Erythroblast (primary cell): ENCODE measurements at places on chromosomes 7 and 10.
A peak's percentile ranks its signal among the peaks of the same experiment; 100 is the strongest.

GRCh38 chr10:80700760-80701444, 163.2 kb downstream of the SH2D4B start:
- no peak for DNase-seq

DNA sequence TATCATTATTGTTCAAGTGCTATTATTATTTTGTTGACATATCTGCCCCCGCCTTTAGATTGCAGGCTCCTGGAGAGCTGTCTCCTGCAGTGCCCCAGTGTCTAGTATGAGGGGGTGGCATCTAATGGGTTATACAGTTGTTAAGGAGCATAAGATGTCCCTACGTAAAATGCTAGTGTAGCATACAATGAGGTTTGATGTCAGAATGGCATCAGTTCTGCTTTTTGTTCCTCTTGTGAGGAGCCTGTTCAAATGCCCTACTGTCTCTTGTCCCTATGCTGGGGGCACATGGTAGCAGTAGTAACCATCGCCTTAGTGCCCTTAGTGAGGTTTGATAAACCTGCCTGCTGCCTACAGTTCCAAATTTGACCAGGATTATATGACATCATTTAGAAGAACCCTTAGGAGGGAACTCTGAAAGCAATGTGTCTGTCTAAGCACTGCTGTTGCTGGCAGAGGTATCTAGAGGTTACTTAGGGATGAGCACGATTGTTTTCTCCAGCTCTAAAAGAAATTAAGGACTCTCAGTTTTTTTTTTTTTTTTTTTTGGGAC, 9.7 kb downstream of the CREM start:
- DNase-seq: no peak

- DNase-seq: no peak
Observed at GRCh38 chr10:79038841-79039201, 29.9 kb upstream of the ZMIZ1 start.

GRCh38 chr10:79242620-79243152, 104.6 kb upstream of the PPIF start:
- DNase-seq: peak; percentile 11

GRCh38 chr7:18715988-18716387, 220.4 kb downstream of the HDAC9 start:
- DNase-seq: no peak

DNA sequence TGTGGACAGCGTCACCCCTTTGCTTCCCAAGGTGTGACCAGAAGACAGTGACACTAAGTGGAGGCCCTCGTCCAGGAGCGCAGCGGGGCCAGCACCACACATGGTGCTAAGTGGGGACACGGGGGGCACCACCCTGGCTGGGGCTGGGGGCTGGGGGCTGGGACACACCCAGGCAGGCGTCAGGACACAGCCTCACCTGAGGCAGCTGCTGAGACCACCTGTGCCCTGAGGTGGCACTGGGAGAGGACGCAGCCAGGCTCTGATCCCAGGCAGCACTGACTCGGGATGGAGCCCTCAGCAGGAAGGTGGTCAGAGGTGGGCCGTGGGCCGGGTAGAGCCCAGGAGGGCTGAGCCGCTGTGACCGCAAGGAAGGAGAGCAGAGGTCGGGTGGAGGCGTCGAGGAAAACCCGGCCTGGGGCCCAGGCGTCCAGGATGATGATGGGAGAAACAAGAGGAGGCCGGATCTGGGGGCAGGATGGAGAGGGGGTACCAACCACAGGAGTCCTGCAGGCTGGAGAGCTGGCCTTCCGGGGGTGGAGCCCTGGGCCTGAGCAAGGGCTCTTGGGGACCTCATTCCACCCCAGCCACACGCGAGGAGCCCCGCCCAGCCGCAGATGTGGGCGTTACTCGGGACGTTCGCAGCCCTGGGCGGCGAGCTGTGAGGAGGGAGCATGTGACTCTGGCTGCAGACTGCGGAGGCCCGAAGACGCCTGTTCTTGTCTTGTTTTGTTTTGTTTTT, 22.5 kb downstream of the LRRC27 start:
- no peak for DNase-seq

GRCh38 chr7:99451936-99452335, 13.2 kb downstream of the CPSF4 start:
- DNase-seq: no peak

- DNase-seq: no peak
Observed at GRCh38 chr10:55168343-55168742, 367.3 kb upstream of the PCDH15 start.

- DNase-seq: no peak
Observed at GRCh38 chr7:27134392-27134791, 3.8 kb upstream of the HOXA4 start.

- peak; percentile 58 for DNase-seq
Observed at GRCh38 chr7:43584195-43584586, 1.3 kb downstream of the STK17A start.

DNA sequence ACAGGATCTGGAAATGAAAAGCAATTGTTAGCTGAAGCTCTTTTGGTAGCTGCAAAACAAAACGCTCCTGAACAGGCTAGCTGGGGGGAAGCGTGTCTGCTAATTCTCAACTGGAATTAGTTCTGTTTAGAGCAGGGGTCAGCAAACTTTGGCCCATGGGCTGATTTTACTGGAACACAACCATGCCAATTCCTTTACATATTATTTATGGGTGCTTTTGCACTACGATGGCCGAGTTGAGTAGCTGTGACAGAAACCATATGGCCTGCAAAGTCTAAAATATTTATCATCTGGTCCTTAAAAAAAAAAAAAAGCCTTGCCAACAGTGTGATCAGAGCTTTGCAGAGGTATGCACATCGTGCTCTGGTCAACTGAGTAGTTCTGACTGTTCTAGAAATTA, 108.4 kb upstream of the PDLIM1 start:
- no peak for DNase-seq

- DNase-seq: no peak
Observed at GRCh38 chr10:46050941-46051623, 5.0 kb upstream of the MSMB start.

DNA sequence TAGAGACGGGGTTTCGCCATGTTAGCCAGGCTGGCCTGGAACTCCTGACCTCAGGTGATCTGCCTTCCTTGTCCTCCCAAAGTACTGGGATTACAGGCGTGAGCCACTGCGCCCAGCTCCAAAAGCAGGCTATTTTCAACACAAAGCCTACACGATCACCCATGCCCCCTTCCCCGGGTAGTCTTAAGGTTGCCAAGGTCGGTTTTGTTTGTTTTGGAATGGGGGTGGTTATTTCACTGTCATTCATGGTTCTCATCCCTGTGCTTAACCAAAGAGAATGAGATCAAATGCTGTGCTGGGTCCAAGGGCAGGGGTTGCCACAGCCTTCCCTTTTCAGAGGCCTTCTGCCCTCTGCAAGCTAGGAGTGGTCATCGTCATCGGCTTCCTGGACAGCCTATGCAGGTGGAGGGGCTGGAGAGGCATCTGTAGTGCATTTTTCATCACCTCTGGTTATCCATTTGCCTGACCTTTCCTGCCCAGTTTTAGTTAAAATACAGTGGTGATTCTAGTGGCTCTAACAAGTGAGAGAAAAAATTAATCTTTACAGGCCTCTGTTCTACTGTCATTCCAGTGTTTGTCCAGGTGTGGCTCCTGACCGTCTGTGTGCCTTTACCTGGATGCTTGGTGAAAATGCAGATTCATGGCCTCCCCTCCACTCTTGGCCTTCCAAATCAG, 11.4 kb downstream of the BLVRA start:
- no peak for DNase-seq
